ENCODE measurements at places on chromosomes 4 and X.
A peak's percentile ranks its signal among the peaks of the same experiment; 100 is the strongest.

DNA sequence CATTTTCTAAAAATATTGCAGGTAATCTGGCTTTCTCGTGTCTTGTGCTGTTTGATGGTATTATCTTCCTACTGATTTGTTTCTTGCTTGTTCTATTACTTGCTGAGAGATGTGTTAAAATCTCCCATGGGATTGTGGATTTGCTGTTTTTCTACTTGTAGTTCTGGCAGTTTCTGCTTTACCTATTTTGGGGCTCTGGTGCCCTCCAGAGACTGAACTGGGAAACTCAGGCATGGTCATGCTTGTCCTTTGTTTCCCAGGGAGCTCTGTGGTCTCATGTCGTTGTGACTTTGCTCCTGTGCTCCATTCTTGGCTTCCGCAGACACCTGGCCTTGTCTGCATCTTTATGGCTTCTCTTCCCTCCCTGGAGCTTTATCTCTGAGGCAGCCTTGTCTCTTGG is 39.5 kb downstream of the NSD2 start:
- no peak for DNase-seq

DNA sequence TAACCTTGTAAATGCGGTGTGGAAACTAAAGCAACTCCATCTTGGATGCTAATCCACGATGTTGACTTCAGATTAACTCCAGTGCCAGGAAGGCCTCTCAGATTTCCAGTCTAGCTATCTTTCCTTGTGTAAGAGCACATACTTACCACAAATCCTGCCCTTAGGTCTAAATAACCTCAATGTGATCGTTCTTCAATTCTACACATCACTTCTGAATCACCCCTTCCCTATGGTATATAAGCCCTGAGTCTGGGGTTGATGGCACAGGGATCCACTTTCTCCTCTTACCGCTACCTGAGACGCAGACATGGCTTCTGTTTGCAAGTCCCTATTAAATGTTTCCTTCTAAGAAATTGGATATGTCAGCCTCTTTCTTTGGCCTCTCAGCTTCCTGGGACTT is 17.5 kb upstream of the ZNF41 start:
- no peak for DNase-seq

GRCh38 chrX:10485326-10485725 is 135.1 kb downstream of the MID1 start:
- DNase-seq, result no peak

- DNase-seq, result no peak
Observed at GRCh38 chr4:15665753-15666365, 10.7 kb upstream of the FBXL5 start.

GRCh38 chr4:26503427-26503826 is 13.1 kb upstream of the CCKAR start:
- no peak for DNase-seq

GRCh38 chrX:24890677-24891076 is 125.1 kb downstream of the ARX start:
- DNase-seq, result no peak

- DNase-seq, result no peak
Observed at GRCh38 chr4:94831607-94832006, 73.9 kb downstream of the BMPR1B start.

DNA sequence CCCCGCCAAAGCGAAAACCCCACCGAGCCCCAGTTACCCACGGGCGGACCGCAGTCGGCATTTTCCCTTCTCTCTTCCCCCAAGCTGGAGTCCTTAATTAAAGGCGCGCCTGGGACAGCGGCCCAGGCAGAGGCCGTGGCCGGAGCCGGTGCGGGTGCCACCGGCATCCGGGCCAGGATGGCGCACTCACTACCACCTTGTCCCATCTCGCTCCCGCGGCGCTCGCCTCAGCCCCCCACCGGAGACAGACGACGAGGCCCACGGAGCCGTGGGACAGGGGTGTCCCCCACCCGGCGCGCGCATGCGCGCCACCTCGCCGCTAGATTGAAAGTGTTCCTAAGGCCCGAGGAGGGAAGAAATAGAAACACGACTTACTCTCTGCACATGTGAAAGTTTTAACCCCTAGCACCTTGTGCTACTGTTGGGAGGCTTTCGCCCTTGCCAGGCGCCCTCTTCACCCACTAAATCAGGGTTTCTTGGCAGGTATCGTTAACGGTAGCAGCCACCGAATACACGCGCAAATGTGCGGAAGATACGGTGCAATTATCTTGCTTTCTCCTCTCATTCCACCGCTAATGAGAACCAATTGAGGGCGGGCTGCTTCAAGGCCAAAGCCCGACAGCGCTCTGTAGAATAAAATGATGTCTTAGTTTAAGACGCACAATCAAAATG is 64.3 kb upstream of the CCDC160 start:
- DNase-seq, result no peak

- DNase-seq, result no peak
Observed at GRCh38 chrX:7164174-7164573, 16.2 kb upstream of the PUDP start.

DNA sequence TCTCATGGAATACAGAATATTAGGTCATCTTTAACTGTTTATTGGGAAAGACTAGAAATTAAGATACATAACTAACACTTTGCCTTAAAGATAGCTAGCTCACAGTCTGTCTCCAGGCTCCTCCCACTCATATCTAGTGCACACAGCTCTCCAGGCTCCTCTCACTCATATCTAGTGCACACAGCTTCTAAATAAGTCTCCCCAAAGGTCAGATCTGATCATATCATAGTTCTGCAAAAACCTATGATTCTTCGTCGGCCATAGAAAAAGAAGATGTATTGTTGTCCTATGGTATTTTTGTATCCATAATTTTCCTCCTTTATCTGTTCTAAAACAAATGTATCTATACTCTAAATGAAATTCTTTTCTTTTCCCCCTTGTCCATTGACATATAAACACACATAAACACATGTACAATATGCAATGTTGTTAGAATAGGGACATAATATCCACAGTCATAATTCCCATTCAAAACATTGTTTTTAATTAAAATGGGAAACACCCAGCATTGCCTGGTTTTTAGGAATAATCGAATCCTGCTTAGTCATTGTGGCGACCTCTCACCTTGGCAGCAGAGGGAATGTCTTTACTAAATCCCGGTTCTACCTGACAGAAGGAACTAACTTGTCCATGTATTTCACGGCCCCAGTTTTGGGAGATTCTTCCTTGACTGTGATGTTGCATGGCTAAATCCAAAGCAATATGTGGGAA is 1282.0 kb downstream of the PCDH7 start:
- DNase-seq, result no peak

- no peak for DNase-seq
Observed at GRCh38 chr4:23897564-23898109, 7.8 kb upstream of the PPARGC1A start.

DNA sequence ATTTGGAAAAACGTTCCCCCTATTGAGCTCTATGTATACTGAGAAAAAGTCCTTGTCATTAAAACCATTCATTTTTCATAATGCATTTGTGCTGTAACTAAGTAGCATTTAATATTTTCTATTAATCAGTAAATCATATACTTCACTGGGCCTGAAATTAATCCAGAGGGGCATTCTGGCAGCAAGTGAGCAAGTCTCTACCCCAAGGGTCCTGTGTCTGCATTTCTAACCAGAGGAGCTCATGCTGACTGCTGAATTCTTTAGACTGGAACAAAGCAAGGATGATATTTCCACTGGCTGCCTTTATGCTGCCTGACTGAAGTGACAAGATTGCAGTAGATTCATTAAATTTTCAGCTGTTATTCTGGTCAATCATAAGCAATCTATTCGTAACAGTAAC is 246.5 kb downstream of the SLITRK2 start:
- no peak for DNase-seq

GRCh38 chrX:129877401-129877800 is 28.6 kb upstream of the UTP14A start:
- no peak for DNase-seq

- peak; percentile 89 for DNase-seq
Observed at GRCh38 chr4:1347410-1347864, 429 bp downstream of the UVSSA start.

DNA sequence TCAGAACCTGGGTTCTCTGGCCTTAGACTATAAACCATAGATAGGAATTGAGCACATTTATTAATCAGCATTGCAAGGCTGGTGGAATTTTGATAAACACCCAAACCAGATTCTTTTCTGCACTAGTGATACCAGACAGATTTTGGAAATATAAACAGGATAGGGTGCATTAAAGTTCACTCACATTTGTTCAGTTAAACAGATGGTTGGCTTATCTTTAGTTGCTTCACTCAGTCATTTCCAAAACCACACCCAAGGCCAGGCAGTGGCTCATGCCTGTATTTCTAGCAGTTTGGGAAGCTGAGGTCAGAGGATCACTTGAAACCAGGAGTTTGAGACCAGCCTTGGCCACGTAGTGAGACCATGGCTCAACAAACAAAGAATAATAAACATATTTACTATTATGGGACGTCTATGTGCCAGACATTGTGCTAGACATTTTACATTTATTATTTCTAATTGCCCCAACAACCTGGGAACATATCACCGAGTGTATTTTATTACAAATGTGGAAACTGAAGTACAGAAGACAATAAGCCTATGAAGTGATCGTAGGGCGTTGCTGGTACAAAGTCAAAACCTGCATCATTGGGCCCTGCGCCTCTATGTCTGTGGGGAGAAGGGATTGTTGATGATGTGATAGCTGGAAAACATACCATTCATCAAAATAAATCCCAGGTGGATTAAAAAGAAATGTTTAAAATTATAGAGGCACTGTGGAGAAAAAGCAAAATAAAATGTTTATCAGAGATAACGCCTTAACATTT is 15.0 kb downstream of the ADD1 start:
- no peak for DNase-seq

- no peak for DNase-seq
Observed at GRCh38 chr4:79317711-79318110, 8.2 kb downstream of the NAA11 start.

DNA sequence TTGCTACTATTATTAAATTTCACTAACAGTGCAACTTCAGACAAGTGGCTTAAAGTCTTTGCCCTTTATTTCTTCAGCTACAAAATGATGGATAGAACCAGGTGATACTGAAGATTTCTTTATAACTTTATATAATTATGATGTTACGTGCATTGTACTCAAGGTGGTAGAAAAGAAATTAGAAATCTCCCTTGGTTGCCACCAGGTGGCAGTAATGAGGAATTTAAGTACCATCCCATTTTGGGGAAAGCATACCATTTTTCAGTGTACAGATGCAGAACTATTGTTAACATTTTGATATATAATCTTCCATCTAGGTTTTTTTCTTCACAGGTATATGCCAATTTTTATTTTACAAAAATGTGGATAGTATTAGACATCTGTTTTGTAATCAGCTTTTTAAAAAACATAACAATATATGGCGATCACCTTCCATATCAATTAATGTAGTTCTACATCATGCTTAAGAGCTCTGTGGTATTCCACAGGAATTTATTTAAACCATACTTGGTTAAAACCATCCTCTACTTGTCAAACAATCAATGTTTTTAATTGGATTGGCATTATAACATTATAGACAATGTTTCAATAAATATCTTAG is 37.7 kb upstream of the RAB33B start:
- DNase-seq, result no peak

DNA sequence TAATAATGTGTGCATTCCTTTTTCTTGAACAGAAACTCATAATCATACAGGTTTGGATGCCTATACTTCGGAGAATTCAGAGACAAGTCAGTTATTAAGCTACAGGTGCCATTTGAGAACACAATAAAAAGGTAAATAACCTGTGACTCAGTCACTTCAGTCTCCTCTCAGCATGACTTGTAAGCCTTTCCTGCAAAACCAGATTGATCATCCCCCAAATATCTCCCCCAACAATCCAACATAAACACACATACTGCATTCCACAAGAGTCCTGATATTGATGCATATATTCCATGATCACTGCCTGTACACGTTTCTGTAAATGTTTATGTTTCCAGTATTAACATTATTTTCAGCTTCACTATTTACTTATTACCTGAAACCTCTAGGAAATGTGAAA is 110.8 kb downstream of the PWWP3B start:
- no peak for DNase-seq

GRCh38 chrX:78725287-78725686 is 22.2 kb upstream of the LPAR4 start:
- no peak for DNase-seq

DNA sequence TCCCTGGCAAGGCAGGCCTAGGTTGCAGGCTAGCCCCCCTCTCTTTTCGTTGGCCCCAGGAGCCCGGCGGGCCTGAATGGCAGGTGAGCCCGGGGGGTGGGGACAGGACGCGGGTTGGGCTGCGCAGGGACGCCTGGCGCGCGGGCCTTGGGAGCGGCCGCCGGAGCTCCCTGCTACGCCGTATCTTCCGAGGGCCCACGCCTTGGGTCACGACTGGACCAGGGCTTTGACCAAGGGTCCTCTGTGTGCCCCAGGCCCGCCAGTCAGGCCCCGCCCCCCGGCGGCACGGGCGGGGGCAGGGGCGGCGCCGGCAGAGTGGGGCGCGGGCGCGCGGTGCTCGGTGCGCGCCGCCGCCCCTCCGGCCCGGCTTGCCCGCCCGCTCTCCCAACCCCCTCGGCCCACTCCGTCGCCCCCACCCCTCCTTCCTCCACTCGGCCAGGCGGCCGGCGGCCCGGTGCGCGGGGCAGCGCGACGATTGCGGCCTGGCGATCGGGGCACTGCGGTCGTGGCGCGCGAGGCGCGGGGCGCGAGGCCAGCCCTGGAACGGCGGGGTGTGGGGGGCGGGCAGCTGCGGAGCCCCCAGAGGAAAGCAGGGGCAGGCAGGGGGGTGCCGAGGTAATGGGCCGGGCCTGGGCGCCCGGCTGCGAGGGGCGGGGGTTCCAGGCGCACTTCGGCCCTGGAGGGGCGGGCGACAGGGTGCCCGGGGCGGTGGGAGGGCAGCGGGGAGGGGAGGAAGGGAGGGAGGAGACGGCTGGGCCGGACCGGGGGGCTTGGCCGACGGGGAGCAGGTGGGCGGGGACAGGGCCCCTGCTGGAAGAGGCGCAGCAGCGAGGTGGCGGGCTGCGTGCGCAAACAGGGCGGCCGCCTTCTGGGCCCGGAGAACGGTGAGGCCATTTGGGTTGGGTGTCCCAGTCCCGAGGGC is at the start of gene PRRG3:
Gene PRRG3 (plus strand): TSS at position 798 of the 922 bp plus-strand sequence. CDS start 3,357 bp downstream, outside the sequence.
- no peak for DNase-seq

- DNase-seq, result no peak
Observed at GRCh38 chr4:138996090-138996489, 19.5 kb upstream of the NOCT start.

GRCh38 chrX:84248226-84248625 is 60.2 kb upstream of the RPS6KA6 start:
- DNase-seq, result no peak

DNA sequence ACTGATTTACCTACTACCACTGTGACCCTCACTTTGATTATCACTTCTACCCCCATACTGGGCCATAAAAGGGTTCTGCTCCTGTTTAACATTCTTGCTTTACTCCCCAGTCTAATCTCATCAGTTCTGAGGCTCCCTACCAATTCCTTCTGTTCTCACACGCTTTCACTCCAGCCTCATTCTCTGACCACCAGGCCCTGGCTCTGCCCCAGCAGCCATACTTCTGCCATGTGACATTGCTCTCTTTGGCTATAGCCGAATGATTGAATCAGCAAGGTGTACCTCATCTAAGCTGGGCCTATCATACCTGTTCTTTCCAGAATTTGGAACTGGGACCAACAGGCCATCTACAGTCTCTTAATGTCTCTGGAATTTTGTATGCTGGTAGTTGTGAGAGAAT is 14.4 kb upstream of the ELF2 start:
- DNase-seq, result no peak

All from Right ventricle myocardium inferior (tissue), 1 donor.